ENCODE measurements at places on chromosomes 5 and 9.

DNA sequence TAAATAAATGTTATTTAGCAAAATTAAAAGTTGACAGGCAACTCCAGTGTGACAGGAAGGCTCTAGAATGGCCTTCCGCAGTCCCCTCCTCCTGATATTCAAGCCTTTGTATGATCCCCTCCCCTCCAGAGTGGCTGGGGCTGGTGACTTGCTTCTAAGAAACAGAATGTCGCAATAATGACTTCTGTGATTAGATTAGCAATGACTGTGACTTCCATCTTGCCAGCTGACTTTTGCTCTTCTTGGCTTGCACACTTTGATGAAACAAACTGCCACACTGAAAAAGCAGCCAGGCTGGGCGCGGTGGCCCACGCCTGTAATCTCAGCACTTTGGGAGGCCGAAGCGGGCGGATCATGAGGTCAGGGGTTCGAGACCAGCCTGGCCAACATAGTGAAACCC, 106.5 kb upstream of the LARP1 start:
- no peak for DNase-seq

GRCh38 chr5:163861670-163862069, 356.3 kb downstream of the MAT2B start:
- no peak for DNase-seq

GRCh38 chr5:19880458-19880857, 107.5 kb downstream of the CDH18 start:
- no peak for DNase-seq

DNA sequence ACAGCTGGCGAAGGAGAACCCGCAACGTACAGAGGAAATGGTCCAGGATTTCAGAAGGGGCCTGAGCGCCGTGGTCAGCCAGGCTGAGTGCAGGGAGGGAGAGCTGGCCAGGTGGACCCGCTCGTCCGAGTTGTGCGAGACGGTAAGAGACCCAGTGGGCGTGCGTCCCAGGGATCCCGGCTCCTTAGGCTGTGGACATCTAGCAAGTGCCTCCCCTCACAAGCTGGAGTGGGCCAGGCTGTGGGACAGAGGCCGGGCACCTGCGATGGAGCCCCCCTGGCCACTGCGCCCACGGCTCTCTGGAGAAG, 29.5 kb upstream of the LRRC14B start:
- DNase-seq, result no peak

- DNase-seq, result no peak
Measured at GRCh38 chr5:74651710-74652109, 11.2 kb upstream of the ENC1 start.
